ENCODE measurements at places on chromosomes 1 and 21.

- peaks cover 22% of the 10 kb centered on the region for H3K36me3 ChIP-seq
- peak; percentile 40 for DNase-seq
- peak overlapping the region; percentile 71 for H3K27ac ChIP-seq
- no peaks in the 10 kb centered on the region for H3K27me3 ChIP-seq
Observed at GRCh38 chr1:45009956-45010854, 919 bp downstream of the HECTD3 start.

DNA sequence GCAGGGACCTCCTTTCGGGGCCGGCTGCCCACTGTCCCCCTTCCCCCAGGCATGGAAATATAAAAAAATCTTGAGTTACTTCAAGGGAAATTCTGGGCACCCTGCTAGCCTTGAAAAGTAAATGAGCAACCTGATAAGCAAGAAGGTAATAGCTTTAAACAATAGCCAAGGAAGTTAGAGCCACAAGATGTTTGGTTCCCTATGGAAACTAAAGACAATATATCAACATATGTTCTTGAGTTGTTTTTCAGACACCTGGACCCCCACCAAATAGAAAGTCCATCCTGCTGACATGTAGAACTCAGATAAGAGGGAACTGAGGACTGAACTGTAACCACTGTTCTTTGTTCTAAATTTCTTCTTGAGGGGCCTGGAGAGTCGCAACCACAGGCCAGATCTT is 19.3 kb upstream of the SLC35A3 start:
- H3K36me3 ChIP-seq: no peaks in the 10 kb centered on the region
- H3K27ac ChIP-seq: no peak overlapping the region
- H3K4me1 ChIP-seq: no peaks in the 10 kb centered on the region
- H3K4me3 ChIP-seq: no peak overlapping the region
- H3K27me3 ChIP-seq: no peaks in the 10 kb centered on the region

DNA sequence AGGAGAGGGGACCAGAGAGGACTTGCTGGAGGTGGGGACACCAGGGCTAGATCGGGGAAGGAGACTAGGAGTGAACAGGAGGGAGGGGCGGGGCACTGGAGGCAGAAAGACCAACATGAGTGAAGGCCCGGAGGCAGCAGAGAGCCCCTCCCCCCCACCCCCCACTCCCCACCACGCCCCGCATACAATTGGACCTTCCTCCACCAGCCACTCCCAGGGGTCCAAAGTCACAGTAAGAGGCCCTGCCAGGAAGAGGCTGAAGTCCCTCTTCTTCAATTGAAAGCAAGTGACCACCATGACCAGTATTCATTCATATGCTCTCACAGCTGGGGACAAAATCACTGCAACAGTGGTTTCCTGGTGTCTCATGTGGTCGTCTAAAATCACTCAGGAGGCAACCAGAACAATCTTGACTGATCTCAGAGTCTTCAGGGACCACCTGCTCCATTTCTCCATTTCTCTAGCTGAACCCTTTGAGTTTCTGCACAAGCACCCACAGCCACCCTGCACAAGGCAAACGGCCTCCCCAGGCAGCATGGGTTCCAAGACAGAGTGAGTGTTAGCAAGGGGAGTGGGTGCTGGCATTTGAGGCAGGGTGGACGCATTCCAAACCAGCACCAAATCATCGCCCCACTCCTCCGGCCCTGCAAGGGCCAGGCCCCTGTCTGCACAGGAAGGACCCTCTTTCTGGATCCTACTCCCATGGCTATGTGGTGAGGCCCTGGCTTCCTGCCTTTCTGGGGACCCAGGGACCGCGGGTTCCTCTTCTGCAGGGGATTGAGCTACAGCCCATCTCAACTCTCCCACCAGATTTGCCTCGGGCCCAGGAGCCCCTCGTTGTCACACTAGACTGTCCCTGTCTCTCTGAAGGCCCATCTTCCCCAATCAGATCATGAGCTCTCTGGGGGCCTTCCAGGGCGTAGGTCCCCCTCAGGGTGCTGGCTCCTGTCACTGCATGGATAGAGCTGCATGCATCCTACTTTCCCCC is 17.0 kb downstream of the LAPTM5 start:
- H3K36me3 ChIP-seq: peaks cover 78% of the 10 kb centered on the region
- H3K4me3 ChIP-seq: peak overlapping the region; percentile 26
- DNase-seq: no peak
- H3K4me1 ChIP-seq: peaks cover 90% of the 10 kb centered on the region
- peak overlapping the region; percentile 78 for H3K27ac ChIP-seq

DNA sequence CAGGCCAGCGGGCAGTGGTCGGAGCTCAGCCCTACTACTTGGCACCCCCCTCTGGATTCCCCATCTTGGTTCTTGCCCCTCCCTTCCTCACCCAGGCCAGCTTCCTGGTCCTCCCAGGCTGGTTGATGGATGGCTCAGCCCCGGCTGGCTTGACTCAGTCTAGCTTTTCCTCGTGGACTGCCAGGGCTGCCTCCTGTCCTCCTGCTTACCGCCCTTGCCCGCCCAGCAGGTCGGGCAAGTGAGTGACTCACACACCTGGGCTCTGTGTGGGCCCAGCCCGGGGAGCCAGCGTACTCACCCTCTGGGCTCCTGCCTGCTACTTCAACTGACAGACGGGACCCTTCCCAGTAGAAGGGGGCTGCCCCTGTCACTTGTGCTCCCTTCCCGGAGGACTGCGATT is 19.5 kb upstream of the ARHGEF10L start:
- H3K36me3 ChIP-seq: no peaks in the 10 kb centered on the region
- no peak for DNase-seq
- H3K27me3 ChIP-seq: peaks cover 22% of the 10 kb centered on the region
- H3K4me1 ChIP-seq: no peaks in the 10 kb centered on the region

DNA sequence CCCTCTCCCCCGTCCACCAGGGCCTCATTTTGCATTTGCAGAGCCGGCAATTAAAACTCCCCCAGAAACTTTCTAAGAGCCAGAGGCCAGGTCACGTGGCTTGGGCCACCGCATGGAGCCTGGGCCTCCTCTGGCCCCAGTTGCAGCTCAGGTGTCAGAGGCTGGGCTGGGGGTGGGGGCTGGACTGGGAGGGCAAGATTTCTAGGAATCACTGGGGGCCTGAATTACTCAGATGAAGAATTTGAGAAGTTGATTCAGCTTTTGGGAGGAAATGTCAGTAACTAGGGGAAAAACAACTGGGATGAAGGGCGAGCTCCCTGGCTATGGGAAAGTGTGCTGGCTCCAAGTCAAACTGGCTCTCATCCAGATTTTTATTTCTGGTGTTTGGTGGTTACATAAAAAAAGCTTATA is 151.0 kb downstream of the CDC7 start:
- H3K4me1 ChIP-seq: peaks cover 9% of the 10 kb centered on the region
- no peaks in the 10 kb centered on the region for H3K36me3 ChIP-seq
- H3K4me3 ChIP-seq: no peak overlapping the region
- H3K27me3 ChIP-seq: peaks cover 3% of the 10 kb centered on the region
